ENCODE measurements at places on chromosomes 13 and 19. TPM values are rescaled to one million over a fixed set of nuclear protein-coding genes. Genes with fewer than 3 reads are reported as not detected.

GRCh38 chr19:32662186-32662585 lies 12.8 kb downstream of the ANKRD27 start:
- H3K36me3 ChIP-seq, result peaks cover 23% of the 10 kb centered on the region
- DNase-seq, result peak; percentile 27
- H3K27me3 ChIP-seq, result no peaks in the 10 kb centered on the region
- H3K27ac ChIP-seq, result no peak overlapping the region
- no peak overlapping the region for H3K4me3 ChIP-seq

RNF225 gene
- total RNA-seq, result 0.98 TPM

DNA sequence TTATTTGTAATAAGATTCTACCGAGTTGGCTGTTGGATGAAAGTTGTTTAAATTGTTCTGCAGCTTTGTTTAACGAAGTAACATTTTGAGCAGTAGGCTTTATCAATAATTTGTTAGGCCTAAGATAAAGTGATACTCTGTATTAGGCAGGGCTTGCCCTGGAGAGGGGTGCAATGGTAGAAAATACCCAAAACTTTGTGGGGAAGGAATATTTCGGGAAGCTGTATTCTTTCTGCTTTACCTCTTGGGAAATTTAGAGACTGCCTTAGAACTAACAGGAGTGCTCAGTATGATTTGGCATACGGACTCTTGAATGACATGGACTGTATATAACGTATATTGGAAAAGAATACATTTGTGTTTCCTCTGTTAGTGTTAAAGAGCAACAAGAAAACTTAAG lies 2.5 kb downstream of the PDS5B start:
- peak overlapping the region; percentile 85 for H3K27ac ChIP-seq
- no peaks in the 10 kb centered on the region for H3K36me3 ChIP-seq

GRCh38 chr13:84126671-84127171 lies 244.4 kb upstream of the SLITRK1 start:
- H3K27me3 ChIP-seq, result no peaks in the 10 kb centered on the region
- H3K4me3 ChIP-seq, result no peak overlapping the region
- H3K36me3 ChIP-seq, result no peaks in the 10 kb centered on the region

KLK14 gene
- 0.30 TPM for total RNA-seq

TMEM145 gene
- not detected for total RNA-seq

GRCh38 chr13:105538346-105538745 lies 997.1 kb downstream of the EFNB2 start:
- peaks cover 2% of the 10 kb centered on the region for H3K4me1 ChIP-seq
- no peak overlapping the region for H3K27ac ChIP-seq
- no peaks in the 10 kb centered on the region for H3K27me3 ChIP-seq
- no peak overlapping the region for H3K4me3 ChIP-seq
- H3K36me3 ChIP-seq, result no peaks in the 10 kb centered on the region

GRCh38 chr19:44597131-44597491 lies 16.3 kb upstream of the IGSF23 start:
- peaks cover 38% of the 10 kb centered on the region for H3K27me3 ChIP-seq
- no peaks in the 10 kb centered on the region for H3K36me3 ChIP-seq
- no peak overlapping the region for H3K4me3 ChIP-seq
- H3K4me1 ChIP-seq, result no peaks in the 10 kb centered on the region
- no peak for DNase-seq

DNA sequence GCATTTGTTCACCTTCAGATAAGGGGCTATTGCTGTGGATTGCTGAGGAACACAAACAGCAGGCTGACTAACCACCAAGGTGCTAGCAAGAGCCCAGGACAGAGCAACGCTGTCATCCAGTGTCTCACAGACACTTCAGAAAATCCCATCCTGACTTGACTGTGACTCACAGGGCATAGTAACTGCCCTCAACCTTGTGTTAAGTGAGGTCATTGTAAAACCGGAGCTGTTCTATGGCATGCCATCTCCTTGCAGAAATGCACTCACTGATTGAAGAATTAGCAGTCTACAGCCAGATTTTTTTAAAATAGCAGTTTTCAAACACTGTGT lies 51.1 kb downstream of the TNFRSF19 start:
- H3K36me3 ChIP-seq, result no peaks in the 10 kb centered on the region
- no peak overlapping the region for H3K4me3 ChIP-seq
- no peaks in the 10 kb centered on the region for H3K27me3 ChIP-seq
- no peak overlapping the region for H3K27ac ChIP-seq
- peaks cover 18% of the 10 kb centered on the region for H3K4me1 ChIP-seq
- DNase-seq, result peak; percentile 53

DNA sequence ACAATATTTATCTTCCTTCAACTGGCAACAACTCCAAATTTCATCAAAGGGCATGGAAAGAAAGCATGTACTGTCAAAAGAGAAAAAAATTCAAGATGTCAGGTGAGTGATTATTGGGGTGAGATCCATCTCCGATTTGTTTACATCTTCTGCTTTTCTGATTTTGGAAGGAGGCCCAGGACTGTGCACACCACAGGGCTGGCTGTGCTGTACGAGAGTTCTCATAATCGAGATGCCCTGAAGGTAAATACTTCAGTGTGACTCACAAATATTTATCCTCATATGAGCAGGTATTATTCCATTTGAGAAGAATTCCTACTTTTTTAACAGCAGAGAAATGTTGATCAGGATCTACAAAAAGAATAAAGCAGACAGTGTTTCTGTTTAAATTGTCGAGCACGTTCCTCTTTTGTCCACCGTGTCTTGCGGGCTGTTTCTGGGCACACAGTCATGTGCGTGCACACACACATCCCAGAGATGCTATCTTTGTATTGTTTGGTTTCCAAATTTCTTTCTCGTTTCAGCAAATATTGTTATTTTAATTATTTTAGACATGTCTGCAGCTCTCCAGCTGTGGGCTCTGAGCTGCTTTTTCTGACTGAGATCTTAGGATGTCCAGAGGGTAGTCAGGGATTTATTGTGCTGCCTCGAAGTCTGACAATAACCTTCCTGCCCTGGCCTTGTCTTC lies 103.8 kb downstream of the KL start:
- peak; percentile 84 for DNase-seq
- H3K27me3 ChIP-seq, result no peaks in the 10 kb centered on the region
- H3K4me1 ChIP-seq, result peaks cover 23% of the 10 kb centered on the region
- peak overlapping the region; percentile 42 for H3K4me3 ChIP-seq
- peak overlapping the region; percentile 87 for H3K27ac ChIP-seq

Measured in MCF 10A (cell line).